ENCODE measurements at places on chromosomes 7 and 10.

- DNase-seq, result no peak
These were observed 2.0 kb downstream of the PLEKHA1 start for GRCh38 chr10:122376364-122376961.

GRCh38 chr10:121828045-121828444, 99.8 kb downstream of the ATE1 start:
- no peak for DNase-seq

- no peak for DNase-seq
These were observed at the start of gene VIPR2 for GRCh38 chr7:159144758-159145489. VIPR2 (minus strand) TSS chr7:159144867; CDS start chr7:159144771, 96 bp downstream.

- no peak for DNase-seq
These were observed 59.6 kb downstream of the SH3PXD2A start for GRCh38 chr10:103795634-103796270.

DNA sequence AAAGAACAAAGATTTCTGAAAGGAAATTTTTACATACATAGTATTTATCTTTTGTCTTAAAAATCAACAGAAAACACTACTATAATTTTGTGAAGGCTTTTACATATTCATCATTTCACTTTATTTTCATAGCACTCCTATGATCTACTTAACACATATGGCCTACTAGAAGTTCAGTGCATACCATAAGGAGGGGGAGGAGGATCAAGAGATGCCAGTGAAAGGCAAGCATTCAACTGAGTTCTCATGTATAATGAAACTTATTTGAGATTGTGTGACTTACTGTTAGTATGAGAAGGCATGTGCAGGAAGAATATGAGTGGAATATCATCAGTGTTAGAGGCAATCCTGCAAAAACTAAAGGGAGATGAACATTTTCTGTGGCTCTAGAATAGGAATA, 10.6 kb downstream of the BRAF start:
- DNase-seq, result no peak

DNA sequence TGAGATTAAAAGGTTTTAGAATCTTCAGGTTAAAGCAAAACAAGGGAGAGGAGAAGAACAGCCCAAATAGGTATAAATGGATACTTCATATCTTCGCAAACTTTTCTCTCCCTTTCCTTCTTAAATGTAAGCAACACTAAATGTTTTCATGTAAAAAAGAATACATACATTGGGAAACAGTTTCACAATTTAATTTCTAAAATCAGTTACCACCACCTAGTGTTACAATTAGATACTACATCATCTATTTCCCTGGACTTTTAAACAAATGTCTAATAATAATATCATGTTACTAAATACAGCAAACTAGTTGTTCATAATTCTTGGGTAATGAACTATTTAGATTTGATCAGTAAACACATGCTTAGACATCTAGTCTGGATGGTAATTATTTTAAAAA, 35.8 kb downstream of the MINDY3 start:
- DNase-seq, result no peak

- DNase-seq, result no peak
These were observed 3.0 kb downstream of the NOD1 start for GRCh38 chr7:30475580-30475979.

DNA sequence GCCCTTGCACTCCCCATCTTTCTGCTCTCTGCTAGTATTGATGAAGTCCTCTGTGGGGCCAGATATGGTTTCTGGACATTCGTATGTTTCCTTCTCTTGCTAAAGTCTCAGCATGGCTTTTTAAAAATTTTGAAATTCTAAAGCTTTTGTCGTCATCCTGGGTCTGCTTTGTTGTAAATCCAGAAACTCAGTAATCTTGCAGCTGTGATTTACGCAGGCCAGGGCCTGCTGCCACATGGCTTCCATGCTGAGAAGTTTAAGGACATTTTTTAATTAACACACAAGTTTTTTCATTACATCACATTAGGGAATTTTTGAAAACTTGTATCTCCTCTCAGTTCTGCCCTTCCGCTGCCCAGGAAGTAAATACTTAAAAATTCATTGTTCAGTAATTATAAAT, 686.1 kb upstream of the IGFBP3 start:
- no peak for DNase-seq

GRCh38 chr7:135733603-135734342, 5.8 kb upstream of the SLC13A4 start:
- no peak for DNase-seq

GRCh38 chr10:14686356-14686755, 88.3 kb downstream of the FAM107B start:
- DNase-seq, result no peak

GRCh38 chr7:45563401-45563800, 10.8 kb upstream of the ADCY1 start:
- DNase-seq, result no peak

- DNase-seq, result no peak
These were observed 653.8 kb downstream of the LRMDA start for GRCh38 chr10:76085002-76085816.

- no peak for DNase-seq
These were observed 30.0 kb downstream of the PRLHR start for GRCh38 chr10:118565301-118566075.

GRCh38 chr7:32639122-32639521, 143.8 kb downstream of the AVL9 start:
- DNase-seq, result no peak

GRCh38 chr7:151053096-151053495, 4.6 kb downstream of the CDK5 start:
- no peak for DNase-seq

DNA sequence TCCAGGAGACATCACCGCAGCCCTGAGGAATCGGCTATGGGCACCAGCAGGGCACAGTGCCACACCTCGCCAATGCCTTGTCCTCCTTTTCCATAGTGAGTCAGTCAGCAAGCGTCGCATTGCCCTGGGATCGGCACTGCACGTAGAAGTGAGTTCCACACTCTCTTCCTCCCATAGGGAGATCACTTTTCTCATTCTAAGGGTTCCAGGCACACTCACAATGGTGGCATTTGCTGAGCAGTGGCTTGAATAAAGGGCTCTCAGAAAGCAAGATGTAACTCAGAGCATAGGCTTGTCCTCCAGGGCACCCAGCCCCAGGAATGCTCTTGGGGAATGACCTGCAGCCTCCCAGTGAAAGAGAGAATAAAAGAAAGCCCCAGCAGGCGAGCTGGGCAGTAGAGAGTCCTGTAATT, 1.1 kb upstream of the VIM start:
- DNase-seq, result no peak

GRCh38 chr10:24726626-24727025, 2.9 kb upstream of the ARHGAP21 start:
- no peak for DNase-seq

GRCh38 chr10:21980691-21981090, 22.8 kb downstream of the DNAJC1 start:
- DNase-seq, result no peak

DNA sequence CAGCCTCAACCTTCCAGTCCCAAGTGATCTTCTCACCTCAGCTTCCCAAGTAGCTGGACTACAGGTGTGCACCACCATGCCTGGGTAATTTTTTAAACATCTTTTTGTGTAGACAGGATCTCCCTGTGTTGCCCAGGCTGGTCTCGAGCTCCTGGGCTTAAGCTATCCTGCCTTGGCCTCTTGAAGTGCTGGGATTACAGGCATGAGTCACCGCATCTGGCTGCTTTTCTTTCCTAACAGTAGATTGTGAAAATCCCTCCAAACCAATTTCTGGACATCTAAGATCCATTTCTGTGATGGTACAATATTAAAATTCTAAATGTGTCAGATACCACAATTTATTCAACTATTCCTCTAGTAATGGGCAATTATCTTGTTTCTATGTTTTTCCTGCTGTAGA, 38.7 kb downstream of the RAB18 start:
- no peak for DNase-seq

DNA sequence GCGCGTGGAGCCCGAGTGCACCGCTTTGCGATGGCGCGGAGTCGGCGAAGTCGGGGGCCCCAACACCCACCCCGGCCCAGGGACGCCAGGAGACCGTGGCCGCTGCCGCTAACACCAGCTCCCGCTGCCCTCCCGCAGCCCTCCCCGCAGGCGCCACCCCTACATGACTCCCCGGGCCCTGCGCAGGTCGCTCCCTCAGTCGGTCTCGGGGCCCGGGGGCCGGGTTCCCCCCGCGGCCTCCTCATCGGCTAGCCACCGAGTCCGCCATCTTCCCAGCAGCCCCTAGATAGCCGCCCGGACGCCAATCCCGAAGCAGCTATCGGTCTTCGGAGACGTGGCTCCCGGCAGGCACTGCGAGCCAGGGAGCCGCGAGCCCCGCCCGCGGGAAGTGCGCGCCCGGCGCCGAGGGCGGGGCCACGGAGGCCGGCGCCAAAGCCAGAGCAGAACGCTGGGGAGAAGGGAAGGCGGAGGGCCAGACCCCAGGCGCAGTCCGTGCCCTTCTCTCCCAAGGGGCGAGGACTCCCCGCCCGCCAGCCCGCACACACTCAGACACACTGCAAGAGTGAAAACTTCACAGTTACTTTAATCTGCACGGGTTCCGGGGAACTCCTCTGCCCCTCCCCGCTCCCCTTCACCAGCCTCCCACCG, at the start of gene FASTK:
TSS of gene FASTK (minus strand) at position 288 of the 648 bp plus-strand sequence. CDS start at position 245, 43 bp downstream.
- DNase-seq, result peak; percentile 98

- DNase-seq, result no peak
These were observed 53.6 kb upstream of the ELN start for GRCh38 chr7:73974101-73974947.

- DNase-seq, result no peak
These were observed 595.0 kb downstream of the ARL4A start for GRCh38 chr7:13282377-13282980.

GRCh38 chr10:80154978-80155695, 22.6 kb downstream of the PLAC9 start:
- no peak for DNase-seq

DNA sequence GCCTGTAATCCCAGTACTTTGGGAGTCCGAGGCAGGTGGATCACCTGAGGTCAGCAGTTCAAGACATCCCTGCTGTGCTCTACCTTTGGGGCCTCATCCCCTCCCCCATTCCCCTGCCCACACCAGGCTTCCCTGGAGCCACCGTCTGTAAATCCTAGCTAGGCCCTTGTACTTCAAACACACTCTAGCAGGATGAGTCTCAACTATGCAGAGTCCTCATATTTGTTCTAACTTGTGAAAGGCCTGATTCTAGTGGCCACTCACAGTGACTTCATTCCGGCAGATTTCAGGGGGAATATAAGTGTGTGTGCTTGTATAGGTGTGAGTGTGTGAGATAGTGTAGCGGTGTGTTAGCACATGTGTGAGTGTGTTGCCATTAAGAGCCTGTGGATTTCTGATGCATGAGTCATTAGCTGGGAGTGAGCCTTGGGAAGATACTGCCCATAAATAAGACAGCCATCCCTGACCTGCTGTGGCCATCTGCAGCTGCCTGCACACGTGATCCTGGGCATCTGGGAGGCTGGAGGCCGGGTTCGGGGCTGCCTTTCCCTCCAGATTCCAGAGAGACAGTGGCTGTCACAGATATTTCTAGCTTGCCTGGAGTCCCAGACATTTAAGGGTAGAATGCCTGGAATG, 1.7 kb upstream of the NEURL1 start:
- DNase-seq, result no peak

GRCh38 chr10:78570633-78571235, 498.0 kb upstream of the ZMIZ1 start:
- DNase-seq, result no peak

DNA sequence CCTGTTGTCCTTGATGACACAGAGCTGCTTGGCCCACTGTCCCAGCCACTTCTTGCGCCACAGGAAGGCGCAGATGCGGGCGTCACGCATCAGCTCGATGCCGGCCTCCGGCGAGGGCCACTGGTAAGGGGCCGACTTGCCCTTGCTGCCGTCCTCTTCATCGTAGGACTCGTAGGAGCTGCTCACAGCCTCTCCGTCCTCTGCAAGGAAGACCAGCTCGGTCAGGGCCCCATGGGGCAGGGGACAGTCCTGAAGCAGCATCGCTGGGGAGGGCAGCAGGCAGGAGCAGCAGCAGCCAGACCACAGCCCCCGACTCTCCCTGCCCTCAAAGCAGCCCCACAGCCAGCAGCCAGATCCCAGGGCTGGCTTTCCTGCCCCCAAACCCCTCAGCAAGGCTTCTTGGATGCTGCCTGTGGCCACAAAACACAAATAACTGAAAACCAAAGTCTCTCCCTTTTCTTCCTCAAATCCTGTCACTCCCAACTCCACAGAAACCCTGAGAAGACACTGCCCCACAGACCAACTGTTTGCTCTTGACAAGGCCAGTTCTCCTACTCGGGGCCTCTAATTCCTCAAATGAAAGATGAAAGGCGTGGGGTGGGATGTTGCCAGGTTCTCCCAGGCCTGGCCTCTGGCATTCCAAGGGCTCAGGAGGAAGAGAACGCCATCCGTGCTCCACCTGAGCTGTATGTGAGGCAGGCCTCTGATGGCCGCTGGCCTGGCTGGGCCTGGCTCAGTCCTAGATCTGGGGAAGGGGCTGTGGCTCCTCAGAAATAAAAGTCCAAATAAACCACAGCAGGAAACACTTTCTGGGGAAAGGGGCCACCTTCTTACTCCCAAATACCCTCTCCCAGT, 76.7 kb downstream of the VWA2 start:
- DNase-seq, result no peak

DNA sequence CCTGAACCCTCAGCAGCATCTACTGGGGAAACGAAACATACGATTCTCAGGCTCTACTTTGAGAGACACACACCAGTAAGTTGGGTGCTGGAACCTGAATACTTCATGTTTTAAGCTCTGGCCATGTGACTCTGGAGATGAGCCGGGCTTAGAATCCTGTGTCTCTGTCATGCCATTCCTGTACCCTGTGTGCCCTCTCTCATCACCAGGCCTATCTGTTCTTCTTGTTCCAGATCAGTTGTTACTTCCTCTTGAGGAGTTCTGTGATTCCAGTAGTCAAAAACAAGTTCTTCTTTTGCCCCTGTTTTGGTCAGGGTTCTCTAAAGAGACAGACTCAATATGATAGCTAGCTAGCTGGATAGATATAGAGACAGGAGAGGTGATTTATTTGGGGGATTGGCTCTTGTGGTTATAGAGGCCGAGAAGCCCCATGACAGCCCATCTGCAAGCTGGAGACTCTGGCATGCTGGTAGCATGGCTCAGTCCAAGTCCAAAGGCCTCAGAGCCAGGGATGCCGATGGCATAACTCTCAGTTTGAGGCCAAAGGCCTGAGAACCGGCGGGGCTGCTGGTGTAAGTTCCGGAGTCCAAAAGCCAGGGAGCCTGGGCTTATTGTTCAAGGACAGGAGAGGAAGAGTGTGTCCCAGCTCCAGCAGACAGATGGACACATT, 54.3 kb downstream of the CHN2 start:
- no peak for DNase-seq

GRCh38 chr7:155780884-155781283, 31.4 kb downstream of the SHH start:
- no peak for DNase-seq

- no peak for DNase-seq
These were observed 55.7 kb upstream of the ANTXRL start for GRCh38 chr10:46231087-46231486.

DNA sequence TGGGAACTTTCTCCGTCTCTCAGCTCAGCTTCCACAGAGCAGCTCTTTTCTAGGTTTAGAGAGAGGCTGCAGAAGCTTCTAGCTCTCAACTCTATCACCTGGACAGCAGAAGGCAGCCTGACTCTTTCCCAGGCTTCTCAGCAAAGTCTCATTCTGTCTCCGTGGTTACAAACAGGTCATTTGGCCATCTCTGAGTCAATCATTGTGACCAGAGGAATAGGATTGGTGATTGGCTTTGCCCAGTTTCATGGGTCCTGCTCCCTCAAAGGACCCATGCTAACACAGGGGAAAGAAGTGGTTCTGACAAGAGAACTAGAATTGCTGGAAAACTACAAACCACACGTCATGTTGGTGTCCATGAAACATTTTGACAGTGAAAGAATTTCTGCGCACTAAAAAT, 43.6 kb downstream of the PRR15 start:
- no peak for DNase-seq

GRCh38 chr7:68185631-68186456, 1189.2 kb downstream of the TYW1 start:
- no peak for DNase-seq

GRCh38 chr7:105480931-105481330, 41.1 kb downstream of the PUS7 start:
- DNase-seq, result no peak

Measured in GM12891 (cell line).